ENCODE measurements at places on chromosomes 5 and 9.
A peak's percentile ranks its signal among the peaks of the same experiment; 100 is the strongest.

GRCh38 chr9:109481856-109482255 is 16.3 kb downstream of the PTPN3 start:
- no peak for DNase-seq

DNA sequence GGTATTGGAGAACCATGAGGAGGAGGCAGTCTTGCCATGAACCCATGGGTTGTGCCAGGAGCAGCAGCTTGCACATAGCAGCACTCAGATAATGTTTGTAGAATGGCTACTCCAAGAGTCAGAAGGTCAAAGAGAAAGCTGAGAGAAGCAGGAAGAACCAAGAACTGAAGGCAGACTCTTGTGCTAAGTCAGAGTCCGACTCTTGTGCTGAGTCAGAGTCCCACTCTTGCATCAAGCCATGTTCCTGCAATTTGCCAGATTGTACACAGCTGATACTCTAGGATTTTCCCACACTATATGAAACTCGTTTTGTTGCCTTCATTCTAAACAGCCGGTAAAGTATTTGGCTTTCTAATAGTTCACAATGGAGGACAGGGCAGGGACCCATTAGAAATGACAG is 26.2 kb upstream of the HSPA9 start:
- peak; percentile 29 for DNase-seq

GRCh38 chr9:86434039-86434726 is 80.0 kb upstream of the TUT7 start:
- DNase-seq = peak; percentile 90

- peak; percentile 59 for DNase-seq
Measured at GRCh38 chr5:98827161-98827560, 53.7 kb downstream of the RGMB start.

DNA sequence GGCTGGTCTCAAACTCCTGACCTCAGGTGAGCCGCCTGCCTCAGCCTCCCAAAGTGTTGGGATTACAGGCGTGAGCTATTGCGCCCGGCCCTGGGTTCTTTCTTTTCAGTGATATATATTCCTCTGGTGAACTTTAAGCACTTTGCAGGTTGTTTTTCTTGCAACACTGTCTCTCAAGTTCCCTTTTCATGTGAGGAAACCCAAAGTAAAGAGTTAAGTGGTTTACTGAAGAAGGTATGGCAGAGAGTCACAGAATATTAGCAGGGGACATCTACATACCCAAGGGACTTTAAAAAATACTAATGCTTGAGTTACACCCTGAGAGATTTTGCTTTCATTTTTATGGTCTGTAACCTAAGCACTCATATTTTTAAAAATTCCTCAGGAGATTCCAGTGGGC is 6.7 kb upstream of the GAPT start:
- no peak for DNase-seq

All from fibroblast of upper back skin (primary cell).